Psoas muscle (tissue), 8 donors: ENCODE measurements at places on chromosomes 1 and 21. TPM values are rescaled to one million over a fixed set of nuclear protein-coding genes. Genes with fewer than 3 reads are reported as not detected.

DNA sequence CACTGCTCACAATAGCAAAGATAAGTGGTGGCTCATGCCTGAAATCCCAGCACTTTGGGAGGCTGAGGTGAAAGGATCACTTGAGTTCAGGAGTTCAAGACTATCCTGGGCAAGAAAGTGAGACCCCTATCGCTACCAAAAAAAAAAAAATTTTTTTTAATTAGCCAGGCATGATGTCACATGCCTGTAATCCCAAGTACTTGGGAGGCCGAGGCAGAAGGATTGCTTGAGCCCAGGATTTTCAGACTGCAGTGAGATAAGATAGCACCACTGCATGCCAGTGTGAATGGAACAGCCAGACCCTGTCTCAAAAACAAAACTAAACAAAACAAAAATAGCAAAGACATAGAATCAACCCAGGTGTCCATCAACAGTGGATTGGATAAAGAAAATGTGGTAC, 50.6 kb downstream of the HSF2BP start:
- no peak overlapping the region for H3K4me3 ChIP-seq
- no peaks in the 10 kb centered on the region for H3K27me3 ChIP-seq
- H3K27ac ChIP-seq: no peak overlapping the region
- no peaks in the 10 kb centered on the region for H3K36me3 ChIP-seq

- DNase-seq: no peak
- H3K27me3 ChIP-seq: no peaks in the 10 kb centered on the region
- H3K27ac ChIP-seq: no peak overlapping the region
- no peak overlapping the region for H3K4me3 ChIP-seq
- no peaks in the 10 kb centered on the region for H3K36me3 ChIP-seq
Measured at GRCh38 chr1:172206256-172206655, 214.2 kb upstream of the C1orf105 start.

SERPINC1 gene
- total RNA-seq: not detected

GJC2 gene
- 0.37 TPM for total RNA-seq
